NCI-H226 (cell line): ENCODE measurements at places on chromosomes 2 and 18.

GRCh38 chr2:223846515-223846914 is 9.1 kb upstream of the AP1S3 start:
- peak; percentile 93 for DNase-seq

DNA sequence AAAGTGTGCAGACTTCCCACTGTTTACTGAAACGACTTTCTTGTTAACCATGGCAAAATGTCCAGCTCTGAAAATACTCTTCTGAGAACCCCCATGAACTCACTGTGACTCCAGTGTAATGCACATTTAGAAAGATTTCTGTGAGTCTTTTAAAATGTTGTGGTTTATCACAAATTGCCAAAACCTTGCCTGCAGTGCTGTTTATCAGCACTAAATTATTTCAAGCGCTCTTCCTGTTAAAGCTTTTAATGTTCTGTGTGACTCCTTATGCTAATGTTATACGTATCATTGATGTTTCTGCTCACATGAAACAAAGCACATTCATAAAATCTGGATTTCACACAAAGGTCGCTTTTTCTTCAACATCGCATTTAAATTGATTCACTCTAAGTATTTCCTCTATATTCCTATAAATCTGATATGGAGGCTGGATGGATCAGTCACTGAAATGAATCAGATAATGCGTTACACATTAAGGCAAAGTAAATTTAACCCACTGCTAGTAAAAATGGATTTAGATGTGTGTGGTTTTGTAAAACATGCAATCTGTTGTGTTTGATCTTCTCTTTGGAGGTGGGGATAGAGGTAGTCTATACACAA is 521.2 kb downstream of the NYAP2 start:
- DNase-seq = no peak

DNA sequence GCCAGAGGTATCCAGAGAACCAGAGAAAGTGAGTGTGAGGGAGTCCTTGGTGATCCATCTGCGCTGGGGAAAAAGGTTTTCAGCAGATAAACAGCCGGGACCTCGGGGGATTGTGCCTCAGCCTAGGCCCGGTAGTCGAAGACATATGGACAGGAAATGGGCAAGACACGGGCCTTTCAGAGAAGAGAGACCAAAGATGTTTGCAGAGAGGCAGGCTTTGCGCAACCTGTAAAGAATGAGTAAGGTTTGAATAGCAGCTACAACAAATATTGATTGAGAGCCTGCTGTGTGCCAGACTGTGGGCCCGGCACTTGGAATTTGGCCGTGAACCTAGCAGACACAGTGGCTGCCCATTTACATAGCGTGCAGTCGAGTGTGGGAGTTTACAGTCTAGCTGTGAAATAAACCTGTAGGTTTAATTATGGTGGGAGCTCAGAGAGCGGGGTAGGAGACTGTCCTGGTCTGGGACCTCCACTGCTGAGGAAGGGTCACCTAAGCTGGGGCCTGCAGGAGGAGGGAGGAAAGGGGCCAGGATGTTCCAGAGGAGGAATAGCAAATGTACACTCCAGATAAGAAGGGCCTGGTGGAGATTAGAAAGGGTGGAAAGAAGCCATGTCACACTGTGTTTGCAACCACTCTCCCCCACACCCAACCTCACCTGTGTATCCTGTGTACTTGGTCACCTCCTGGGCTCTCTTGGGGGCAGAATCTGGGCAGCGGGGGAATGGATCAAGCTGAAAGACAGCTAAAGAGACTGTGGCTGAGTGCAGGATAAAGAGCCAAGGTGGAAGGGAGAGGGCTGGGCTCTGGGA is 3.0 kb downstream of the SH2D6 start:
- DNase-seq = no peak

GRCh38 chr2:217837530-217837929 is 165.3 kb downstream of the TNS1 start:
- DNase-seq = no peak

GRCh38 chr2:236918545-236918944 is 167.1 kb upstream of the COPS8 start:
- no peak for DNase-seq

DNA sequence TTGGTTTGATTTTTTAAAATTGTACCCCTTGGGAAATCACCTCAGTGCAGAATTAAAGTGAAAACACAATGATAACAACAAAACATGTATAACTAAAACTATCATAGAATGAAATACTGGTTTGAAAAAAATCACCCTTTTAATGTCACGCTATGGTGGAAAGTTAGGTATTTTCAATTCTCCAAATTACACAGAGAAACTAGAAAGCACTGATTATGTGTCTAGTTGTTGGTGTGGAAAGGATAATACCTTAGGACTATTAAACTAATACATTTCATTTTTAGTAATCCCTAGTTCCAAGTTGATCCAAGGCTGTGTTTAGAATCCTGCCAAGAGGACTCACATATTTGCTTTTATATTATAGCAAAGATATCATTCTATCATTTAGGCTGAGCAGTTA is 71.2 kb downstream of the NUP35 start:
- DNase-seq = no peak

DNA sequence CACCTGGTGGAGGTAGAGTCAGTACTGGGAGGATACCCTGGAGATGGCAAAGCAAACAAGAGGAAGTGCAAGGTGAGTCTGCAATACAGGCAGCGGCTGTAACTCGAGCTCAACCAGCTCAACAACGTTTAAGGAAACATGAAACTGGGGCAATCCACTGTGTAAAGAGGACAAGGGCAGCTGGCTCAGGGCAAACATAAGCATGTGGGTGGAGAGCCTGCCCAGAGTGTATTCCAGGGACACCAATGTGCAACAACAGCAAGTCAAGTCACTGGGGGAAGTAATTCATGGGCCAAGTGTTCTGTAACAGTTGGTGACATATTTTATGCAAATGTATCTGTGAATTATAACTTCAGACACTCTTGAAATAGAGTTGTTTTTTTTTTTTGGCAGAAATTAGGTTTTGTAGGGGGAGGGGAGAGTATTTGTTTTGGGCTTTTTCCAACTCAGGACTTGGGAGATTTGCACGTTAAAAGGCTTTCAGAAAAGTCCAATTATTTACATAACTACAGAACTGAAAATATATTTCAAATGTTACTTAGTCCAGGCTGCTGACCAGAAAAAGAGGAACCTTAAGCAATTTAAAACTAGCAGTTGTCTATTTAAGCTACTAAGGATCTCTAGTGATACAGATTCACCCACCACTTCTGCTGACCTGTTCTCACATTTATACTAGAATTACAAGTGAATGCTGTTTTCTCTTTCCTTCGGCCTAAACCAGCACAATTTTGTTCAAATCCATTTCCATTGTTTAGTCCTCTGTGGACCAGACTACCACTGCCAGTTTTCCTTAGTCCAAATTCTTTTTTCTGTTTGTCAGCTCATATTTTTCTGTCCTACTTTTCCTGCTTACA is 18.6 kb downstream of the NRXN1 start:
- DNase-seq = no peak

GRCh38 chr2:158953926-158954763 is 14.3 kb upstream of the TANC1 start:
- peak; percentile 81 for DNase-seq

DNA sequence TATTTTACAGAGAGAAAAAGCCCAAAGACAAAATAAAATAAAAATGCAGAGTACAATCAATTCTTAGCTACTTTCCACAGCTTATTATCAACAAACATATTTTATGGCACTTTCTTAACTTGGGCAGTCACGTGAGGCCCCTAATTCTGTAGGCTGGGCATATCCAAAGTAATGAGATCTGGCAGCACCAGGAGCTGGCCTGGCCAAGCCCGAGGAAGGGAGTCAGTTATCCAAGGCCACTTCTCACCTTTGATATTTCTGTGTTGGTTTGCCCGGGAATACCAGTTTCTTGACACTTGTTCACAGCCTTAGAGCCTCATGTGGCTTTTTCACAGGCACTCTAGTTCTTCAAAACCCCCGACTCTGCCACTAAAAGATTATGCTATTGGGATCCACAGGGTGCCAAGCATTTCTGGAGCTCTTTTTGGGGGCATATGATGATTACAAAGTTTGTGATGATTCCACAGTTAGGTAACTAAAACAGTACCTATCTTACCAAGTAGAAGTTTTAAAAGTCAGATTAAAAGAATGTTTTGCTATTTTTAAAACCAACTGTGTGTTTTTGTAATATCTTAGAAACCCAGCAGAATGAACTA is 90.4 kb downstream of the MEP1B start:
- DNase-seq = no peak

GRCh38 chr2:172705352-172705751 is 30.3 kb upstream of the RAPGEF4 start:
- no peak for DNase-seq

- no peak for DNase-seq
These were observed 310.0 kb upstream of the UBE2E3 start for GRCh38 chr2:180670302-180671003.

DNA sequence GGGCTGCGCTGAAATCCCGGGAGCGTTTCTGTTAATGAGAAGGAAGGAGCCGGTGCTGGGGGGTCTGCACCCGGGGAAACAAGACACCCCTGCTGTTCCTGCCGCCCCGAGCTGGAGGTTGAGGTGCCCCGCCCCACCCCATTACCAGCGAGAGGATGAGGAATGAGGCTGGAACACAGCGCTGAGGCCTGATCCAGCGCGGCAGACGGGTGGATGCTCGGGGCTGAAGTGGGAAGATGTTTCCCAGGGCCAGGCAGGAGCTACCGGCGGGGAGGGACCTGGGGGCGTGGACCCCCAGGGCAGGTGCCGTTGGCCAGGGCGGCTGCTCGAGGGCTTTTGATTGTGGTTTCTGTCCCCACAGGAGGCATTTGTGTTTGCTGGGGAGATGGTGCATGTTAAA is 134.3 kb upstream of the CTDP1 start:
- no peak for DNase-seq

DNA sequence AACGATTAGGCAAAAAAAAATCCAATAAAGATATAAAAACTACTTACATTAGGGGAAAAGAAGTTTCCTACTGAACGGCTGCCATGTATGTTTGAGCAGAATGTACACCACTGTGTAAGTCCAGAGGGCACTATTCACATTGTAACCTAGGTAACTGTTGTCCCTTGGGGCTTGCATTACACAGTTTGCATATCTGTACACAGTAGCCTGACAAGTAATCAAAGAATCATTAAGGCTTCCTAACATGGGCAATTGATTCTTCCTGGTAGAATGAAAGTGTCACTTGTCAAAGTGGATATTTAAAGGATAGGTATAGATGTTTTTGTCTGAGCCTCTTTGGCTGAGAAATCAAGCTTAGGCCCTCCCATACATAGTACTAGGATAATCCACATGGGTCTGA is 39.1 kb downstream of the PLEK start:
- DNase-seq = no peak

GRCh38 chr2:20104900-20105545 is 53.6 kb upstream of the LAPTM4A start:
- DNase-seq = no peak

DNA sequence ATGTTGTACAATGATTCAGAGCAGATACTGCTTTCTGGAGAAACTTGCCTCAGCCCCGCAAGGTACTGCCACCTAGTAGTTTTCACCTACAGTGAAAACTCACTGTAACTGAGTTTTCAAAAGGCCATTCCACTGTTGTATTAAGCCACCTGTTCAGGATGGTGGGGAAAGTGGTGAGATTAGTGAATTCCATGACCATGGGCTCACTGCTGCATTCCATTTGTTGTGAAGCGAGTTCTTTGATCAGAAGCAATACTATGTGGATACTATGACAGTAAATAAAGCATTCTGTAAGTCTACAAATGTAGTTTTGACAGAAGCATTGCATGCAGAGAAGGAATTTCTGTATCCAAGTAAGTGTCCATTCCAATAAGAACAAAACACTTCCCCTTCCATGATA is 113.6 kb downstream of the LAMA3 start:
- no peak for DNase-seq

DNA sequence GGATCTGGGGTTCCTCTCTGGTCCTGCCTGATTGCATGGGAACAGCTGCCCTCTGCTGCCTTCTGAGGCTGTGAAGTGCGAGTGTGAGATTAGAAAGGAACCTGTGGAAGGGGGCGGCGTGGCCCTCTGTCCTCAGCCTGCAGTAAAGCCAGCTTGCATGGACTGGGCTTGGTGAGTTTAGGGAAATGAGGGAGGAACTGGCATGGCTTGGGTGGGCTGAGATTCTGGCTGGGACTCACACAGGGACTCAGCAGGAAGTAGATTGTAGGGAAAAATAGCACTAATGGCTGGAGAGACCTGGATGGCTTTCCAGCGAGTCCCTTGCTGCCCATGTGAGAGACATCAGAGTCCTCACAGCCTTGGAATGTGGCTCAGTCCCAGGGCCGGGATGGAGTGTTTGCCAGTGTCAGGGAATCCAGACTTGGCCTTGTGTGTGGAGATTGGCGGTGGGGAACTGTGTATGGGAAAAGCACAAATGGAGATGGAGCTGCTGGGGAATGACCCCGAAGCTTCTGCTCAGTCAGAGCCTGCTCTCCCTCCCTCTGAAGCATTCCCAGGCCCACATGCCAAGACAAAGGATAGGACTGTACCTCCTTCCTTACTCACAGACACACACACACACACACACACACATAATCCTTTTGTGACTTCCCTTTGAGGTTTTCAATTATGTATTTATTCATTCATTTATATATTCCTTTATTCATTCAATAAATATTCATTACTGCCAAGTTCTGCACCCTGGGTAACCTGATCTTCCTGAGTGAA is 115.4 kb downstream of the ACAA2 start:
- DNase-seq = no peak

GRCh38 chr18:67211646-67212045 is 304.9 kb downstream of the DSEL start:
- DNase-seq = no peak
